ENCODE measurements at places on chromosomes 3 and 15. TPM values are rescaled to one million over a fixed set of nuclear protein-coding genes. Genes with fewer than 3 reads are reported as not detected.

Gene CILP
- total RNA-seq, result 1.2 TPM

Gene CLDN16
- 1.6 TPM for total RNA-seq

Gene KIAA1143
- 8.1 TPM for total RNA-seq

Gene LRRC31
- total RNA-seq, result 1.5 TPM

Gene CHRNA5
- total RNA-seq, result 0.19 TPM

Gene BMF
- 7.3 TPM for total RNA-seq

Gene CXCR6
- 0.64 TPM for total RNA-seq

Gene GREM1
- 0.37 TPM for total RNA-seq

Gene TEX55
- total RNA-seq, result not detected

Gene UPK1B
- total RNA-seq, result not detected

Gene DUT
- total RNA-seq, result 33.3 TPM

Gene CYP1A1
- 12.5 TPM for total RNA-seq
